Mucosa of descending colon (tissue), 3 donors: ENCODE measurements at places on chromosomes 2 and 18. TPM values are rescaled to one million over a fixed set of nuclear protein-coding genes. Genes with fewer than 3 reads are reported as not detected.

GRCh38 chr2:70712916-70713315, 55.1 kb downstream of the ADD2 start:
- no peak for DNase-seq

DNA sequence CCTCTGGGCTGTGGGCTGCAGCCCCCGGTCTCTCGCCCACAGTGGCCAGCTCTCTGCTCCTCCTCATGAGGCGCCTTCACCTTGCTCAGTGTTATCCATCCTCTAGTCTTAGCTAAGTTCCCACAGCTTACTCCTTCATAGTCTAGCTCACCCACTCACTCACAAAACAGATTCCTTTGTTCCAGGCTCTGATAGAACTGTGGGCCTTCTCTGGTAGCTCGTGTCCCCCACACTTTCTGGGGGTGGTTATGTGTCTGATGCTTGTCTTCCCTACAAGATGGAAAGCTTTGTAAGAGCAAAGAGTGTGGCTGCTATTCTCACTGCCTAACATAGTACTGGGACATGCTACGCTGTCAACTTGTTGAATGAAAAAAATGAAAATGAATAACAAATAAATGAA, 135.8 kb downstream of the EN1 start:
- DNase-seq = no peak

GRCh38 chr2:41966431-41966893, 81.4 kb upstream of the PKDCC start:
- DNase-seq = peak; percentile 87

DNA sequence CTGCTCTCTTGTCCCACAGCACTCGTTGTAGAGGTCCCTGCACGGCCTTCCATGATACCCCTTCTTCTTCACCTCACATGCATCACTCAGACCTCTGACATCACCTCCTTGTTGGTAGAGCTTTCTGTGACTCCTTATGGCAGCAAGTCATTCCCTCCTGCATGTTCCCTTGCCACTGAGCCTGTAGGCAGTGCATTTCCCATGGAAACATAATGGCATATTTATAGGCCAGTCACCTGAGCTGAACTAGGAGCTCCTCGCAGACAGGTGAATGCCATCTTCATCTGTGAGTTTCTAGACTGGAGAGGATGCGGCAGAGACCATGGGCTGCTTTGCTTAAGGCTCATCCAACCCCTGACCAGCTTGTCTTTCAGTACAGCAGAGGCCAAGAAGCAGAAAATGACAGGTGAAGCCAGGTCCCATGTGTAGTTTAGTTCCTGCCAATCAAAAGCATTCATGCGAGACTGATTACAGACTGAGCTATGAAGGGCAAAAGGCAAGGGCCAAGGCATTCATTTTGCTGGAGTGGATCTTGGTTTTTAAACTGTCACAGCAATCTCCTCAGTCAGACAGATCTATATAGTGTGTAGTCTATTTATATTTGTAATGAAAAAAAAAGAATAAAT, 59.4 kb upstream of the NEDD4L start:
- no peak for DNase-seq

DNA sequence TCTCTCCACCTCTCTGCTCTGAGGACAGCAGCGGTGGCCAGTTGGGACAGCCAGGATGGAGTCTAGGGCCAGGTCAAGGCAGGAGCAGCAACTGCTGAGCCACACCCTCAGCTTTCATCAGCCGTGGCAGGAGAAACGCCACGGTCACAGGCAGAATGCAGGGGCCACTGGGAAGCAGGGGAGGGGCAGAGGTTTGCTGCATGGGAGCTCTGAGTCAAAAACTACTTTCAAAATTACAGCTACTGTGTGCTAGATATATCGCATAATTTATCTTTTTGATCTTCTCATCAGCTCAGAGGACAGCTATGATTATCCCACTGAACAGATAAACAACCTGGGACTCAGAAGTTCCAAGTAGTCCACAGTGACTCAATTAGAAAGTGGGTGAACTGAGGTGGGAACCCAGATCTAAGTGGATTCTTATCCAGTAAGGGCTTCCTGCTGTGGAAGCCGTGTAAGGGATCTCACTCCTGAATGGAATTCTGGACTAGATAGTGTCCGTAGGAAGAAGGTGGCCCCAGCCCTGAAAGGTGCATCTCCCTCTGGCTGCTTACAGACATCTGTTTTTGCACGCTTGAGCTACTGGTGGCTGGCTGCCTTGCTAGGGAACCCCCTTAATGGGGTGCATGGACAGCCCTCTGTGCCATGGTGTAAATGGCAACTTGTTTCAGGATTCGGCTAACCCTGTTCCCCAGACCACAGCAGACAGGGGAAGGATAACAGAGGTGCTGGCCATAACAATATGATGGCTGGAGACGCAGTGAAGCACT, 194.6 kb upstream of the SMAD2 start:
- DNase-seq = no peak

DNA sequence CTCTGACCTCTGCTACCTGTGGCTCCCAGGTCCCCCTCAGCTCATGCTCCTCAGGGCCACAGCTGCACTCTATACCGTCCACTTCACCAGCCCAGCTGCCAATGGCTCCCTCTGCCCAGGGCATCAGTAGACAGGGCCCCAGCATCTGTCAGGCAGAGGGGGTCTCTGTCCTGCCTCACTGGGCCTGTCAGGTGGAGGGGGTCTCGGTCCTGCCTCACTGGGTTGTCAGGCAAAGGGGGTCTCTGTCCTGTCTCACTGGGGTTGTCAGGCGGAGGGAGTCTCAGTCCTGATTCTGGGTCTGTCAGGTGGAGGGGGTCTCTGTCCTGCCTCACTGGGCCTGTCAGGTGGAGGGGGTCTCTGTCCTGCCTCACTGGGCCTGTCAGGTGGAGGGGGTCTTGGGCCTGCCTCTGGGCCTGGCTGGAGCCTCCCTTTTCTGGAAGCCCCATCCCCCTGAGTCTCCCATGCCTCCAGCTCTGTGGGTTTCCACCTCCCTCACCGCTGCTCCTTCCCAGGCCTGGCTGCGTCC, 19.9 kb downstream of the SNORC start:
- DNase-seq = peak; percentile 32

DNA sequence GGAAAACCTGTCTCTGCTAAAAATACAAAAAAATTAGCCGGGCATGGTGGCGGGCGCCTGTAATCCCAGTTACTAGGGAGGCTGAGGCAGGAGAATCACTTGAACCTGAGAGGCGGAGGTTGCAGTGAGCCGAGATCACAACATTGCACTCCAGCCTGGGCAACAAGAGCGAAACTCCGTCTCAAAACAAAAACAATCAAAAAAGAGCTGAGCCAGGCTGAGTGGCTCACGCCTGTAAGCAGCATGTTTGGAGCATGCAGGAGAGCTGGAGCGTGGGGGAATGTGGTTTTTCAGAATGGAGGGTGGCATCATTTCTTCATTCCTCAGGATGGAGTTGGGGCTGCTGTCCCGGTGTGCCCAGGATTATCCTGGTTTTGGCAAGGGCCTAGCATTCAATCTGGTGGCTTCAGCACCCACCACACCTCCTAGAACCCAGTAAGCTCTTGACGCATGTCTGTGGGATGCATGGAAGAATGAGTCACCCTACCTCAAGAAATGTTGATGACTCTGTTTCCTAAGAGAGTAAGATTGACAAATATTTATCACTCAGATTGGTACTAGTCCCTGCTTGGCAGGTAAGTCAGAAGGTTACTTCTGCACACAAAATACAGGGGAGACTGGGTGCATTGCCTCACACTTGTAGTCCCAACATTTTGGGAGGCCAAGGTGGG, 90.2 kb upstream of the ODC1 start:
- no peak for DNase-seq

DNA sequence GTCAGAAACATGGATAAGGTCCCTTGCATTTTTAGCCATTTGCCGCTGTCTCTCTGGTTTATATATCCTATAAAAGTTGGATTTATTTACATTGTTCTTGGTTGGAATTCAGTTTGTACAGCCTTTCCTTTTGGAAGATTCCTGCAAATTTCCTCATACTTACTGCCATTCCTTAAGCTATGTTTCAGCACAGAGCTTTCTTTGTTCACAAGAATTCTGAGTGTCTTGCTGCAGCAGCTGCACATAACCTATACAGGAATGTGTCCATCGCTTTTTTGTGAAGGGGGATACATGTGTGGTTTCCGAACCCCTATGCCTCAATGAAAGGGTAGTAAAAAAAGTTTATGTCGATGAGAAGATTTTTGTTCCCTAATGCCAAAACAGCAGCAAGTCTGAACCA, 48.3 kb upstream of the CCDC68 start:
- no peak for DNase-seq

DNA sequence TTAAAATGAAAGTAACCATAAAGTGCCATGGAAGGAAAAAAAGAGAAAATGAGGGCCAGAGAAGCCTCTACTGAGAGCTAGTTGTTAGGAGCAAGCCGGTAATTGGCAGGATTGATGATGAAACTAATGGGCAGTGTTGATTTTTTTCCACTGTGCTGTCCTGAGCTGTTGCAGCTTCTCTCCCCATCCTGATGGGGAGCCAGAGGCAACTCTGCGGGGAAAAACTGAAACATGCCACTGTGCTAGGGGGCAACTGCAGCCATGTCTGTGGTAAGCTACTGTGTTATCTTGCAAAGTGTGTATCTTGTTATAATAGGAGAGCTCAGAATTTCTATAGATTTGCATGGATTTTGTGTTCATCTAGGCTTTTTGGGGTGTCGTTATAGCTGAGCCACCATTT, 487.9 kb downstream of the STK39 start:
- no peak for DNase-seq

GRCh38 chr2:136858656-136859055, 93.3 kb downstream of the THSD7B start:
- DNase-seq = no peak

DNA sequence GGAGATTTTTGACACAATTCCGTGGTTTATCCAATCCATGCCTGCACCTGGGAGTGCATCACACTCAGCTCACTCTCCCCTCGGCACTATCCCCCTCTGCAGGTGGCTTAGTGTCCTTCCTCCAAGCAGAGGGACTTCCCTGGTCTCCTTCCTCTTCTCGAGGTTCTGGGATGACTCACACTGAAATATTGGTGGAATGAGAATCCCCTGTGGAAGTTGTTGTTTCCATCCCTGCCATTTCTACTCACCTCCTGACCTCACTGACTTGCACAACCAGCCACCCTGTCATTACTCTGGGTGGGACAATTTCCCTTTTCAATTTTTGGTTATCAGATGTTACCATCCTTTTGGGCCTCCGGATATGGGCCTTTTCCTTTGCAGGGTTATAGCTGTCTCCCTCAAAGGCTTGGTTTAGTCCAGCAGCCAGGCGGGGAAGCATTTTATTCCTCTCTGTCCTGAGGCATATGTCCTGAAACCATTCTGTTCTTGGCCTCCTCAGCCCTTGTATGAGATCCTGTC, 59.9 kb downstream of the PTPRM start:
- DNase-seq = no peak

- no peak for DNase-seq
These were observed 1.8 kb downstream of the PPP1R7 start for GRCh38 chr2:241151934-241152660.

GRCh38 chr2:113686537-113686936, 59.5 kb downstream of the RABL2A start:
- DNase-seq = no peak

- no peak for DNase-seq
These were observed 584.3 kb downstream of the ADCYAP1 start for GRCh38 chr18:1488957-1489356.

DNA sequence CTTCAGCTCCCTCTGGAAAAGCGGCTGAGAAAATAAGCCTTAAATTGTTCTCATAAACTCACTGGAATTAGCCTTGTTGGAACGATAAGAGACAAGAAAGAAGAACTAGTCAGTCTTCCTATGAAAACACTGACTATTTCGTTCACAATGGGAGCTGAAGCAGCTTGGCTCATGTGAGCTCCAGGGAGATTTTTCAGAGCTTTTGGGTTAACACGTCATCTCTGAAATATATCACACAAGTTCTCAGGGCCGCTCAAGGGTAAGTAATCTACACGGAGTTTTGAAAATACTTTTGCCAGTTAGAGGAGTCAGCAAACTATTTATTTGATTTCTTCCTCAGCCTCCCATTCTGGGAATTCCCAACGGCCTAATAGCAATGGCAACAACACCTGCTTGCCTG, 316.2 kb upstream of the MGAT5 start:
- DNase-seq = no peak

GRCh38 chr2:151071906-151072305, 189.8 kb downstream of the RBM43 start:
- DNase-seq = no peak

- no peak for DNase-seq
These were observed 98.1 kb upstream of the HS6ST1 start for GRCh38 chr2:128416806-128417205.

DNA sequence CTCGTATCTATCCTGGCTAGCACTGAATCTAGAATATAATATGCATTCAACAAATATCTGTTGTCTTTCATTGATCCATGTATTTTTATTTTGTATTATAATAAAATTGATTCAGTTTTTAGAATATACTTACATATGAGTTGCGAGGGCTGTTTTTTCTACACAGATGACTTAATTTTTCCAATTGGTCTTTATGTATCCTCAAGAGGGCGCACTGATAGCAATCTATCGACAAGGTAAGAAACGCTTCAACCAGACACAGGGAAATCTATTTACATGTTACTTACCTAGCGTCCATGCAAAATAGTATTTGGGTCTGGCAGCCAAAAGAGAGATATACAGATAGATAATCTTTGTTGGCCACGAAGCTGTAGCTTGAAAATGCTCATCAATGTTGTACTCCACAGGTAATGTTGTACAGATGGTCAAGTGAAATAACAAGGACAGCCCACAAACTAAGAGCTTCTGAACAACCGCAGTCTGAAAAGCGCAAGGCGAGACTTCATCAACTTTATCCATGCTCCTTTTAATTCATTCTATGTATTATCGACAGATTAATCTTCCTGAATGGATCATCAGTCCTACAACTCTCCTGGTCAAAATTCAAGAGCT, 35.5 kb upstream of the KIDINS220 start:
- no peak for DNase-seq

- no peak for DNase-seq
These were observed 144.3 kb downstream of the KCNE4 start for GRCh38 chr2:223196331-223196730.

GRCh38 chr18:49708662-49709346, 104.5 kb downstream of the ACAA2 start:
- no peak for DNase-seq

DNA sequence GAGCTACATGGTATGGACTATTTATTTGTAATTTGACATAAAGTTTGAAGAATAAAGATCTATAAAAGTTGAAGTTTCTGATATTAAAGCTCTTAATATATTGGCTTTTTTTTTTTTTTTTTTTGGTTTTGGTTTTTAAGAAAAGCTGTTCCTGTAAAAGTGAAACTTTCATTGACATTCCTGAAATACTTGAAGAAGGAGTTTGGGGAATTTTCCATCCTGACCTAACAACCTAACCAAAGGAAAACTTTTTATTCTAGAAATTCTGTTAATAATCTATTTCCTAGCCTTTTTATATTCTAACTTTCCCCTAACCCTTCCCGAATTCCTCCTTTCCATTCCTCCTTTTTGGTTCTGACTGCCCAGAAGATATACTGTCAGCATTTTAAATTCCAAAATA, 83.7 kb downstream of the ACSL3 start:
- no peak for DNase-seq

TNS1 gene
- 43.8 TPM for total RNA-seq

KCNJ13 gene
- not detected for total RNA-seq

SERPINB7 gene
- total RNA-seq = not detected

CIAO1 gene
- 67.1 TPM for total RNA-seq

IL37 gene
- total RNA-seq = not detected

SERPINB4 gene
- not detected for total RNA-seq

EMILIN1 gene
- total RNA-seq = 256 TPM

HSPE1 gene
- 84.8 TPM for total RNA-seq

KIAA2012 gene
- total RNA-seq = 0.13 TPM

SLC9A2 gene
- 67.1 TPM for total RNA-seq

SEMA4F gene
- total RNA-seq = 4.4 TPM

SNED1 gene
- 7.0 TPM for total RNA-seq

KYNU gene
- 2.7 TPM for total RNA-seq

MZT2A gene
- 75.3 TPM for total RNA-seq

TEX44 gene
- not detected for total RNA-seq
